ENCODE measurements at places on chromosomes 12 and 14.

DNA sequence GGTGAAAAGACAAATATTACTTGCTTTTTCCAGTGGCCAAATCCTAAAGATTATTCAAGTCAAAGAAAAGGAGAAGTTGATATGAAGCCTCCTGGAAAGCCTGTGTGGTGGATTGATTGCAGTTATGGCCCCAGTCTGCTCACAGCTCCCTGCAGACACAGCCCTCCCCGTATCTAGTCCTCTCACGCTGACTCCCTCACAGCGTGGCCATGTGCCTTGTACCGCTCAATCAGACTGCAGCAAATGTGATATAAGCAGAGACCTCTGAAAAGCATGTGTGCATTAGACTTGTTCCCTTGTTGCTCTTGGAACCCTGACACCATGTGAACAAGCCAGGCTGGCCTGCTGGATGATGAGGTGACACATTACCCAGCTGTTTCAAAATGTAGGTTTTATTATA, 398.0 kb upstream of the GARIN6 start:
- DNase-seq, result no peak

DNA sequence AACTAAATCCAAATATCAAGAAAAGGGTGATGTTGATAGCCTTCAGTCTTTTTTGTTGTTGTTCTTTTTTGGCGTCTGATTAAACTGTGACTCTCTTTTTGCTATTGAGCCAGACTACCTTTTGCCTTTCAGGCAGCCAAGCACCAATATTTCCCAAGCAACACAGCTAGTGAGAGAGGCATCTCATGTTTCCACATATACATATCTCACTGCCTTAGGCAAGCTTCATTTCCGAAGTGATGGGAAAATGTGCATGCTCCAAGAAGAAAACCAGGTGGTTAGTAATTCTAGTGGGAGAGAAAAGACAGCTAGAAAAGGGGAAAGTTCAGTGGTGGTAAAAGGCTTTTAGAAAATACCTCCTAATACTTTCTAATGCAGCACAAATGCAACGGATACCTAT, 277.7 kb downstream of the TMTC2 start:
- no peak for DNase-seq

DNA sequence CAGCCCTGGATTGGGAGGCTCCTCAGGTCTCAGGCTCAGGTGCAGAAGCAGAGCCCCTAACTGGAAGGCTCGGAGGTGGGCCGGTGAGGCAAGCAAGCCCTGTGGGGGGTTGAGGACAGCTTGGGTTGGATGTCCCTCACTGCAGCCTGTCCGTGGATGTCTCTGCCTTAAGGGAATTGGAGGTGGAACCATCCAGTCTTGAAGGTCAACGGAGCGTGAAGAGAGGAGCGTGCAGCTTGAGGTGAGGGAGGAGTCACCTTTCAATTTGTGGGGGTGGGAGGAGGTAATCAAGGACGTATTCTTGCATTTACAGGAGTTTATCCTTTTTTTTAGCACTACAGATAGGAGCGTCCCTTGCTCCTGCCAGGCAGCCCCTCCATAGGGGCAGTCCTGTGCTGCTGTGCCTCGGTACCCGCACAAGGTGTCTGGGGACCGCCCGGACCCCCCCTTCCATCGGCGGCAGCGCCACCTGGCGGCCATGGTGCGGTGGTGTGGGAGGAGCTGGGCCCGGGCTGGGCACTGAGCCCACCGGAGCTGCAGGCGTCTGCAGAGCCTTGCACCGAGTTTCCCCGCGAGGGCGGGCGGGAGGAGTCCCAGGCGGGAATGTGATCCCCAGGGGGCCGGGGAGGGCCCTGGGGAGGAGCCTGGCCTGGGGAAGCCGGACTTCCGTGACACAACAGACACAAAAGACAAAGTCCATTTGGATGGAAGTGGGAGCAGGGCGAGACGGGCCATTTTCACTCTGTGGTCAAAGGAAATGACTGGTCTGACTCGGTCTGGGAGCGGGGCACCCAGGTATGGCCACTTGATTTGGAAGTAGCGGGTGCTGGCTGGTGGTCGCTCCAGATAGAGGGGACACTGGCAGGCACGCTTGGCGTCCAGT, 864 bp downstream of the DNAJC22 start:
- DNase-seq, result no peak

GRCh38 chr14:71952381-71953363, 20.4 kb downstream of the RGS6 start:
- DNase-seq, result no peak

- DNase-seq, result no peak
These were observed 1.6 kb downstream of the NXPH4 start for GRCh38 chr12:57218030-57218853.

DNA sequence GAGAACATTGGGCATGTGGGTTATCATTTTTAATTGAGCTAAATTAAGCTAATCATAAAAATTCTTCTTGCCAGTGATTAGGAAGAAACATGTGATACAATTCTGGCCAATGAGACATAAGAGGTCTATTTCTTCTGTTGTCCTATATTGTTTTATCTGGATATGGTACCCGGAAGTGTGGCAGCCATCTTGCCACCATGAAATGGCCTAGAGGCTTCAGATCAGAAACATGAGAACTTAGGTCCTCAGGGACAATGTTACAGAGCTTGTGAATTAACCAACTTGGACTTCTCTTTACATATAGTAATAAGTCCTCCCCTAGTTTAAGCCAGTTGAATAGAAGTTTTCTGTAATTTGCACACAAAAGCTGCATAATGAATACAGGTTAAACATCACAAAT, 30.5 kb downstream of the MBIP start:
- no peak for DNase-seq

- DNase-seq, result no peak
These were observed 28.8 kb downstream of the HNRNPC start for GRCh38 chr14:21240417-21240816.

GRCh38 chr12:11703378-11703777, 53.9 kb downstream of the ETV6 start:
- DNase-seq, result no peak

DNA sequence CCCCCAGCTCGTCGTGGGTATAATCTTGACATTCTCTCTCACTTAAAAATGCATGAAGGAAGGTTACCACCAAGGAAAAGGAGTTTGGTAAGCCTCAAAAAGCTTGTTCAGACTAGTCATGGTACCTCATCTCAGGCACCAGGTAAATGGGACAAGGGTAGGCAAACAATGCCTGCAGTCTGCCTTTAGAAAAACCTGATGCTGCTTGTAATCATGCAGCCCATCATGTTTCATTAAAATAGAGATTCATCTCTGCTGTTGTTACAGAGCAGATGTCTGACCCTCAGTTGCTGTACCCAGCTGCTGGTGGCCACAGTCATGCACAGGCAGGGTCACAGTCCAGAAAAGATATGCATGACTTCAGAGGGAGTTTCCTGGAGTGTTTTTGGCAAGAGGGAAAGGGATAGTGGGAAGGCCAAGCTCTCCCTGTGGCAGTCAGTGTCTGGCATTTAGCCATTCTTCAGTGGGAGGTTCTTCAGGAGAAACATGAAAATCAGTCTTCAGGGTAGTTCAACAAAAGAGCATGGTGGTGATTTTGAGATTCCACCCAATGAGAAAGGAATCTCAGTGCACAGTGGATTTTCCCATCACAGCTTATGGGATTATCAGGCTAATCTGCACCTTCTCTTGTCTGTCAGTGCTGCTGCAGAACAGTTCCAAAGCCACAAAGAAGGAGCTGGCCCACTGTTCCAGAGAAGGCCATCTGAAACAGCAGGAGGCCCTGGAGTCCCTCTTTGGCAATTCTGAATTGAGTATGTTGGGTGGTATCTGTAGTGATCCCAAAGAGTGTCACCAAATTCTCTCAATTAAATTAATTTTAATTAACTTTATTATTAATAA, 202.7 kb upstream of the FRMD6 start:
- no peak for DNase-seq

GRCh38 chr14:101958418-101959180, 5.8 kb upstream of the DYNC1H1 start:
- DNase-seq, result no peak

GRCh38 chr12:15756822-15757221, 32.4 kb downstream of the EPS8 start:
- DNase-seq, result no peak

DNA sequence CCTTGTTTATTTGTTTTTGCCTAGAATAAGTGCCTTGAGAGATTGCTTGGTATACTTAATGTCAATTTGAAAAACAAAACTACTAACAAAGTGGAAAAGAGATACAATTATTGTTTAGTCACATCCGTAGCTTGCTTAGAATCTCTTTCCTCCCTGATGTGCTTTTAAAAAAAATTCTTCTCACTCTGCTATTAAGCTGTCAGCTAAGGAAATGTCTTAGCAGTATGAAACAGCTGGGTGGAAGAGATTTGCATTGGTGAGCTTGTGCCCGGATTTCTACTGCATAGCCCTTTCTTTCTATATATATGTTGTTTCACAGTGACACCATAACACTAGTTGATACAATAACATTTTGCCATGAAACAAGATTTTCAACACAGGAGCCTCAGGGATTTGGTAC, 229.4 kb upstream of the RGS6 start:
- DNase-seq, result no peak

GRCh38 chr12:100376161-100376560, 19.3 kb downstream of the SLC17A8 start:
- DNase-seq, result no peak

DNA sequence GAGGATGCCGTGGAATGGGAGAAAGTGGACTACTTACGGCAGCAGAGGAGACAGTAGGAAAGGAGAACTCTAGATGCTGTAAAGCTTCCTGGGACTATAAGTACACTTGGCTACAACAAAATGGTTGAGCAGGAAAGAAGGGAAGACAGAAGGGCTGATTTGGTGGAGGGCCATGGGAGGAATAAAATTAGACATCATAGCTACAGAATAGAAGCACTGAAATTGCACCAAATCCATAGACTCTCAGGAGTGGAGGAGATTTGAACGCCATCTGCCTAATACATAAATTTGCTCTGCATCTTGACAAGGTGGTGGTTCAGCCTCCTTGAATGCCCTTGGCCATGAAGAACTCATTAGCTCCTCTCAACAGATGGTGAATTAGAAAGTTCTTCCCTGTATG, 16.3 kb upstream of the DCP1B start:
- DNase-seq, result no peak

DNA sequence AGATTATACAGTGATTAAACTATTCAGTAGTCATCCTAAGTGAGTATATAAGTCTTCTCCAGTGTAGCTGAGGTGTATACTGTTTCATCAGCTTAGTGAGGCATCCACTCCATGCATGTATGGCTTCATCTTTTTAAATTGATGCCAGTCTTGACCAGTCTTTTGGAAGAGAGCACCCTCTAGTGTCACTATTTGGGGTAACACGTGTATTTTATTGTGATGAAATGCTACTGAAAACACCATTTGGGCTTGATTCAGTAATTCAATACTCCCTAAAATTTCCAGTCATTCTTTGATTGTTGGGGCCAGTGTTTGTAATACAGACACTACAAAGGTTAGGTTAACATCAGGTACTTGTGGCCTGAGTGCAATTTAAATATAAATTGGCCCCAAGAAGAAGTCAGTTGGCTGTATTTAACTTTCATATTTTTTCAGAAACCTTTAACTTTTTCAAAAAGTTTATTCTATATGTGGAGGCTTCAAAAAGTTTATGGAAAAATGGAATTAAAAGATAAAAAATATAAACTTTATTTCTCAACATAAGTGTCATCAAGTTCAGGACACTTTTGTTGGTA, 35.3 kb downstream of the MIPOL1 start:
- DNase-seq, result no peak

DNA sequence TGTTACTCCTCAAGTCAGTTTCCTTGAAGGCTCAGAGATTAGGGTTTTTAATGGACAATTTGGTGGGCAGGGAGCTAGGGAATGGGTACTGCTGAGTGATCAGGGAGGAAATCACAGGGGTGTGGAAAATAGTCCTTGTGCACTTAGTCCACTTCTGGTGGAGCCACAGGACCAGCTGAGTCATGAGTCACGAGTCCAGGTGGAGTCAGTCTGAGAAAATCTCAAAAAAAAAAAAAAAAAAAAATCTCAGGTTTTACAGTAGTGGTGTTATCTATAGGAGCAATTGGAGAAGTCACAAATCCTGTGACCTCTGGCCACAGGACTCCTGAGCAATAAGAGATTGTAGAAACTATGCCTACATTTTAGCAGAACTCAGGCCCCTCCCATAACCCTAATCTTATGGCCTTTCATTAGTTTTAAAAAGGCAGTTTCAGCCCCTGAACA, 28.2 kb upstream of the AMN1 start:
- no peak for DNase-seq

DNA sequence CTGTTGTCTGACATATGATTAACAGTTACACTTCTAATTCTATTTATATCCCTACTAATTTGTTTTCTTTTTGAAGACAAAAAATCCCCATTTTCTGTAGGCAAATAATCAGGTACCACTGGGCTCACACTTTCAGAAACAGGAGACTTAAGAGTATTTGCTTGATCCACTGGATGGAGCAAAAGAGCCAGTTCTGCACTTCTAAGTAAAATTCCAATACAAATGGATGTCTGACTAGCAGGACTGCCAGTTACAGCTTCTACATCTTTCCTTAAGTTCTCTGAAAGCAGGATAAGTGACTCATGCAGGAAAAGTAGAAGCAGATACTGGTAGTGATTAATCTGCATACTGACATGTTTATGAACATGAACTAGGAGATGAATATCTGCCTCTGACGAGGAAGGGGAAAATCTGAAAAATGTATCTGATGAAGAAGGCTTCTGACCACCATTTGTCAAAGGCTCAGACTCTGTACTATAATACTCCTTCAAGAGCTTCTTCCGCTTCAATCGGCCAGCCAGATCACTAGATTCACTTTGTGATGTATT, 73.8 kb upstream of the ANKS1B start:
- no peak for DNase-seq

DNA sequence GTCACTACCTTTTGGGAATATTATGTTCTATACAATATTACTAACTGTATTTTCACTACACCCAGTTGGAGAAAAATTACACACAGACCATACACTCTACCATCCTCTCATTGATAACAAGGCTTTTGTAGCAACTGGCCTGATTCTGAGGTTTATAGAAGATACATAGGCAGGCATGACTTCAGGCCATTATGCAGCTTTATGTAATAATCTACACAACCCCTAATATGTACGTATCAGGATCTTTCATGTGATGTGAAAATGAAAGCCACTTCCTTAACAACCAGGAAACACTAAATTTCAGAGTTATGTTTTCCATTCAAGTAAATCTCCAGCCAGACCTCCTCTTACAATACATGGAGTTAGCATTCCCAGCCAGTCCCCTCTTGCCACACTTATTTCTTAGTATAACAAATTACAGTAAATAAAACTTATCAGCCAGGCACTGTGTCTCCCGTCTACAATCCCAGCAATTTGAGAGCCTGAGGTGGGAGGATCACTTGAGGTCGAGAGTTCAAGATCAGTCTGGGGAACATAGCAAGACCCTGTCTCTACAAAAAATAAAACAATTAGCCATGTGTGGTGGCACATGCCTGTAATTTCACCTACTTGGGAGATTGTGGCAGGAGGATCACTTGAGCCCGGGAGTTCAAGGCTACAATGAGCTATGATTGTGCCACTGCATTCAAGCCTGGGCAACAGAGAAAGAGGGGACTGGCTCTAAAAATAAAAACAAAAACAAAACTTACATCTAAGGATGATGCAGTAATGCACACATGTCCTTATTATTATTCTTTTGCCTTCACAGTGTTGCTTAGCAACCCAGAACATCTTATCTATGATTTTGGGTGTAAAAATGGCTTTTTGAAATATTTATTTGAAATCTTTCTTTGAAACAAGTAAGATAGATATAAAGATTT, 10.4 kb upstream of the OSBPL8 start:
- DNase-seq, result no peak

GRCh38 chr12:3207175-3207574, 130.0 kb downstream of the TSPAN9 start:
- DNase-seq, result no peak

All from activated CD8-positive, alpha-beta memory T cell treated with anti-CD3 and anti-CD28 coated beads for 4 hours (primary cell).